Activated T-cell treated with anti-CD3 and anti-CD28 coated beads, Interleukin-2, amount 50 U/mL, for 24 hours (primary cell): ENCODE measurements at places on chromosomes 3 and 15.

DNA sequence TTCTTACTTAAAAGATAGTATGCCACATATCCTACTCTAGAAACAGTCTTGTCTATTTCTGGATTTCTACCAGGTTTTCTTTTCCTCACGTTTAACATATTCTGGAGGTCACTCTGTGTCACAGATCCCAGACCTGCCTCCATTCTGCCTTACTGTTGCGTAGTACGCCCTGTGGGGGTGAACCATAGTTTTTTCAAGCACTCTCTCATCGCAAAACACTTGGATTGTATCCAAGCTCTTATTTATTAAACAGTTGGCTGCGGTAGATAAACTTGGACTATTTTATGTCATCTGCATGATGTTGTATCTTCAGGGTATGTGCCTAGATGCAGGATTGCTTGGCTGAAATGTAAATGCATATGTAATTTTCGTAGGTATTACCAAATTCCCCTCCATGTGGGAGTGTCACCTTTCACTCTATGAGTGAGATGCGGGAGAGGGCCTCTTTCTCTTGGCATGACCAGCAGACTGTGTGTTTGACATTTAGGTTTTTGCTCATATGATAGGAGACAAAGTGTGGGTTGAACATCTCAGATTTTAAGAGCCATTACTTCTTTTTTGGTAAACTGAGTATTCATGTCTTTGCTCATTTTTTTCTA is 55.8 kb downstream of the ABTB1 start:
- no peak for DNase-seq

DNA sequence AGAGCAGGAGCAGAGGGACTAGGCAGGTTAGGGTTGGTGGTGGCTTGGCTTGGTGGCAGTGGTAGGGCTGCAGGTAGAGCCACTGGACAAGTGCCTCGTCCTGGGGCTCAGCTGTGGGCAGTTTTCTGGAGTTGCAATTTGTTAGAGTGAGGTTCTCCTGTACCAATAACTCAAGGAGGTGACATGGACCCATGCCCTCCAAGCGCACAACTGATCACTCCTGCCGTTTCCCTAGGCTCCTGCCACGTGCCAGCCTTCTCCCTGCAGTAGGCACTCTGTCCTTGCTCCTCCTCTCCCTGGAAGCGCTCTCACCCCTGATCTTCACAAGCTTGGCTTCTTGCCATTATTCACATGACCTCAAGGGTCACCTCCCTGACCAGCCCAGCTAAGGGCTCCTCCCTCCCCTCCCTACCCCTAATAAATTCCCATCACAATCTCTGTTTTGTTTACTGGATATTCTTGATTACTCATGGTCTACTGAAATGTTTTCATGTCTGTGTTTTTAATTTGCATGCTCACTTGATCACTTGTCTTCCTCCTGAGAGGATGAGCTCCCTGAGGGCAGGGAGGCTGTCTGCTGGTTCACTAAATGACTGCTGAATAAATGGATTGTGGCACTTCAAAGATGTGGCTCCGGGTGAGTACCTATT is 3.3 kb downstream of the WNT7A start:
- DNase-seq, result peak; percentile 17

DNA sequence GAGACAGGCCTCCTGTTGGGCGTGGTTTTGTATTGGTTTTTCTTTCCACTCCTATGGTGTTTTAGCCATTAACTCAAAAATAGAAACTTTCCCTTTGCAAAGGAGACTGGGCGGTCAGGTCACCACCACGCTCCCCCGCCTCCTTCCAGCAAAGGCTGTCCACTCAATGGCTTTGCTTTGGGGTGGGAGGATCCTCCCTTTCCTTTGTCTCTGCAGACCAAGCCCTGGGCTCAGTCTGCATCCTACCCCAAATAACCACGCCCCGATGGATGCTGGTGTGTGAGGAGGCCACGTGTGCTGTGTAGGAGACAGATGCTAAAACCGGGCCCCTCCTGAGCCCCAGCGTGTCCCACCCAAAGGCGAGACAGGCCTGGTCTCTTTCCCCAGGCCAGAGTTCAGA is 68.5 kb downstream of the GRIP2 start:
- no peak for DNase-seq

- DNase-seq, result no peak
These were observed 239.3 kb downstream of the ALCAM start for GRCh38 chr3:105606016-105606415.

DNA sequence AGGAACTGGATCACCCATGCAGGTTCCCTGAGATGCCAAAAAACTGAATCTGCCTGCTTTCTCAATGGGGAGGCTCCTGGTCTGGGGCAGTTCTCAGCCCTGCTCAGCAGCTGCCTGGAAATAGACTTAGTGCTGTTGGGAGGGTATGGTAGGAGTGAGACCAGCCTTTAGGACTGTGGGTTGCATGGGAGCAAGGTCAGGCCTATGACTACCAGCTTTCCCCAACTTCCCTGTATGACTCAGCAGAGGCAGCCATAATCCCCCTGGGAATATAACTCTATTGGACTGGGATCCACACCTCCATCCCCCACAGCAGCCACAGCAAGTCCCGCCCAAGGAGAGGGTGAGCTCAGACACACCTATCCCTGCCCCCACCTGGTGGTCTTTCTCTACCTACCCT is 87.0 kb downstream of the CFAP44 start:
- no peak for DNase-seq

DNA sequence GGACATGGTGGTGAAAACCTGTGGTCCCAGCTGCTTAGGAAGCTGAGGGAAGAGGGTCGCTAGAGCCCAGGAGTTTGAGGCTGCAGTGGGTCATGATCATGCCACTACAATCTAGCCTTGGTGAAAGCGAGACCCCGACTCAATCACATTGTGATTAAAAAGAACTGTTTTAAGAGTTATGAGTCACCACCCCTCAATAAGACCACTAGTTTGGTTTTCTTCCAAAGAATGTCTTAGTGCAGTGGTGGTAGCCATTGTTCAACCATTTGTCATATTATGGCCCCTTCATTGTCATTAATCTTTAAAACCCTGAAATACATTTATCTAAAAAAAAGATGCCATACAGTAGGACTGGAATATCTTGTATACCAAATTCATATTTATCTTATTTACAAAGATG is 48.8 kb downstream of the BLM start:
- DNase-seq, result no peak

GRCh38 chr15:84600331-84600686 is 500 bp upstream of the ZSCAN2 start:
- peak; percentile 74 for DNase-seq

DNA sequence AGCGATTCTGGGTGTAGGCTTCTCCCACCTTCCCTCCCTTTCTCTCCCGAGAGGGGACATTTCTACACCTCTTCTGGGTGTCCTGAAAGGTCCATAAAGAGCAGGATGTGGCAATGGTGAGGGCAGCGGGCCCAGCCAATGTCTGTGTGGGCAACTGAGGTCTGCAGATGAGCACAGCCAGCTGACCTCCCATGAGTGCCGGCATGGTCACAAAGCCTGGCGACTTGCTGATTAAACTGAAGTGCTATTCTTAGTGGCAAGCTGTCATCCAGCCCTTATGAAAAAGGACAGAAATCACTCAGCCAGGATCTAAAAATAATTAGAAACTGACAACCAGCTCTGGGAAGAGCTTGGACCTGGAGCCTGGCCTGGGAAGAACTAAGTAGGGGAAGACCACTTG is 124.3 kb upstream of the RGMA start:
- DNase-seq, result no peak

GRCh38 chr3:128497305-128498126 is 4.5 kb upstream of the GATA2 start:
- DNase-seq, result peak; percentile 84

- no peak for DNase-seq
These were observed 124.2 kb downstream of the TMCO5A start for GRCh38 chr15:38058596-38059075.

- no peak for DNase-seq
These were observed 81.7 kb downstream of the BTD start for GRCh38 chr3:15683253-15683652.

GRCh38 chr3:147654827-147655226 is 245.7 kb downstream of the ZIC1 start:
- no peak for DNase-seq
